NB4 (cell line): ENCODE measurements at places on chromosomes 13 and 19.

GRCh38 chr19:56083668-56084067, 37.4 kb downstream of the ZNF787 start:
- DNase-seq = no peak

- peak; percentile 47 for DNase-seq
Observed at GRCh38 chr13:113029487-113030258, 60.7 kb downstream of the MCF2L start.

DNA sequence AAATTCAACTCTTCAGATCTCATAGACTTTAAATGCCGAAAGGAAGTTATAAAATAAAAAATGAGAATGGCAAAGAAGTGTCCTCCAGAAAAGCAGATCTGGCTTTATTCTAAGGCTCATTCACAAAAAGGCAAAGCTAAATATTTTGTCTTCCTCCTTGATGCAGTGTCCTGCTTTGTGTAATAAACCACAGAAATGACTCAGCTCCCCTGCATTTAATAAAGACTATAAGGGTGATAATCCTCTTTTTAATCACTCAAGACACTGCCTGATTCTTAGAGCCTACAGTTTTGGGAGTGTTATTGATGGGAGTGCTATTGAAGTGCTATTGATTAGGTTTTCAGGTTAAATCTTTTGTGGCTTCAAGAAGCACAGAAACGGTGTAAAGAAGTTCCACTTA, 482.0 kb downstream of the PCDH20 start:
- DNase-seq = peak; percentile 33

- peak; percentile 71 for DNase-seq
Observed at GRCh38 chr13:19596960-19597361, 35.6 kb upstream of the TPTE2 start.

DNA sequence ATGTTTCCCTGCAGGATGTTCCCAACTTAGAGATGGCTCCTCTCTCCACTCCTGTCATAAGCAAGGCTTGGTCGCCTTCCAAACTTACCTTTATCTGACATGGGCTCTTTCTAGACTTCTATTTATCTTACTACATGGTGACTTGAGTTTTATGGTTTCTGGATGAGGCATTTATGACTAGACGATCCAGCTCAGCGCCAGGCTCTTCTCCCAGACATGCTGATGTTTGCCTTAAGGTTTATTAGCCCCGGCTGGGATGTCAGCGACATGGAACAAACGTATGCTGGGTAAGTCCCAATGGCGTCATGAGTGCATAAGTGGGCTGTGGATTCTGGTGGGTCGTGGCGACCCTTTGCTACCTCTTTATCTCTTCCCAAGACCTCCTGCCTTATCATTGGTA, 39.8 kb upstream of the SLC15A1 start:
- no peak for DNase-seq

- DNase-seq = peak; percentile 64
Observed at GRCh38 chr19:41746593-41747227, 8.6 kb upstream of the CEACAM6 start.

DNA sequence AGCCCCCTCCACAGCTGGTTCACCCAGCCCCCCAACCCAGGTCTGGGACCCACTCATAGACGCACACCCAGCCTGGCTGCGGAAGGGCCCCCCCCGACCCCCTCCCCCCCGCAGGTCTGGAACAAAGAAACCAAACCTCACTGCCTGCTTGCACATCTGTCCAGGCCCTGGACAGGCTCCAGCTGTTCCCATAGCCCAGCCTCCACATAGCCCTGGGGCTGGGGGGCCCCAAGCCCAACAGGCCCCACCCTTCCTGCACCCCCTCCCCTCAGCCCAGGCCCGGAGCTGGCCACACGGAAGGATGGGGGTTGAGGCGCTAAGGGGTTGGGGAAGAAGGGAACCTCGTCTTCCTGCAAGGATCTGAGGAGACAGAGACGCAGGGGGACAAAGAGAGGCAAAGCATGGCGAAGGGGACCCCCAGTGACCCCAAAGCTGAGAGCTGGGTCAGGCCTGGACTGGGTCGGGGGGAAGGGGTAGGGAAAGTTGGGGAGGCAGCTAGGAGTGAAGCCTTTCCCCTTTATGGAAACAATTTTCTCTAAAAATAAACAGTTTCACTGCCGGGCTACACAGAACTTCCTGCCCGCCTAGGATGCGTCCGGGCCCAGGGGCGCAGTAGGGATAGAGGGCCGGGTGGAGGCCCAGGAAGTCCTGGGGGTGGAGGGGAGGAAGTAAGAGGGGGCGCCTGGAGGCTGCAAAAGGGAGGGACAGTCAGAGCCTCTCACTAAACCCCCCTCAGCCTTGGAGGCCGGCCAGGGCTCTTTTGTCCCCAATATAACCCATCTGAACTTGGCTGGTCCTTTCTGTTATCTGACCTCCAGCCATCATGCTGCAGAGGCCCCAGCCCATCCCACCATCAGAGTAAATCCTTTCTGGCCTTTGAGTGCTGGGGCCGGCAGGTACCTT, 2.4 kb downstream of the KANK2 start:
- DNase-seq = no peak

DNA sequence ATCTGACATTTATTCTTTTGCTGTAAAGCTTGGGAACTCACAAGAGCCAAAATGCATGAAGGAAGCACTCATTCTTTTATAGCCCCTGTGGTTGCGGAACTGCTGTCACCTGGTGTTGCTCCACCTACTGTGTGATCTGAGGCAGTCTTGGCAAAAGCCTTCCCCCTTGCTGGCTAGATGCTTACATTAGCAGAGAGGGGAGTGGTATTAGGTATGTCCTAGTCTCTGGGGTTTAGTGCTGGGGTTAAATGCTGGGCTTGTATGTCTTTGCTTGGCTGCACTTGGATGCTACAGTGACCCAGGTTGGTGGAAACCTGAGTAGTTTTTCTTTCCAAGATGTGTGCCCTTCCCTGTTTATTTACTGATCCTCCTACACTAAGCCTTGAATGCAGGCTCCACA, 99.3 kb downstream of the WDFY2 start:
- DNase-seq = no peak
